ENCODE measurements at places on chromosomes 16 and 17.

DNA sequence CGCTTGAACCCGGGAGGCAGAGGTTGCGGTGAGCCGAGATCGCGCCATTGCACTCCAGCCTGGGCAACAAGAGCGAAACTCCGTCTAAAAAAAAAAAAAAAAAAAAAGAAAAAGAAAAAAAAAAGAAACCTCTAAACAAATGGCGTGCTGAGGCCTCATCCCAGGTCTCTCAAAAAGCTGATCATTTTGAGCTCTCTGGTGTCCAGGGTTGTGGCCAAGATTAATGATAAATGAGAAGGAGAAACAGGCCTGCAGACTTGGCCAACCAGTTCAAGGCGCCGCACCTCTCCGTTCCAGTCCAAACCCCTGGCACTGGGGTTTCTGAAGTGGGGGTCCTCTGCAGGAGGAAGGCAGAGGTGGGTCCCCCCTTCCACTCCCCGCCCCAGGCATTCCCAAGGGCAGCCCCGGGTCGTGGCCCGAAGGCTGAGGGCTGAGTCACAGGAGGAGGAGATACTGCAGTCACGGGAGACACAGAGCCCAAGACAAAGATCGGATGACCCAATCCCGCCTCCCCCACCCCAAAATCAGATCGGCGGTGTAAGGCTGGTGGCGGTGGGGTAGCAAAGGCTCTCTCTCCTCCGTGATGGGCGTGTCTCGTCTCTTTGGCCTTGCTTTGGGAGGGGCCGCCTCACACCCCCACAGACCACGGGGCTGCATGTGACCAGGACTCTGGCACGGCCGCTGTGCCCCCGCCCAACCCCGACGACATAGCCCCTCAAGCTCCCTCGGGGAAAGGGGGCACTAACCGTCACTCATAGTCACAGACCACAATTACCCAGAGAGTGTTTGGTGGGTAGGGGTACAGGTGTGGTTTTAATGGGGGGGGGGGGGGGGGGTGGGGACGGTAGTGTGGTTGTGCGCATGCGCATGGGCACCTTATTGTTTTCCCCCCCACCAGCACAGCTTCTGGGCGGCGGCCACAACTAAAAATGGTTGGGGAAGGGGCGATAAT, 1.1 kb downstream of the VAT1 start:
- DNase-seq: no peak
- H3K36me3 ChIP-seq: peaks cover 2% of the 10 kb centered on the region
- H3K4me3 ChIP-seq: peak overlapping the region; percentile 96
- H3K27me3 ChIP-seq: no peaks in the 10 kb centered on the region
- peak overlapping the region; percentile 96 for H3K27ac ChIP-seq
- peaks cover 40% of the 10 kb centered on the region for H3K4me1 ChIP-seq

DNA sequence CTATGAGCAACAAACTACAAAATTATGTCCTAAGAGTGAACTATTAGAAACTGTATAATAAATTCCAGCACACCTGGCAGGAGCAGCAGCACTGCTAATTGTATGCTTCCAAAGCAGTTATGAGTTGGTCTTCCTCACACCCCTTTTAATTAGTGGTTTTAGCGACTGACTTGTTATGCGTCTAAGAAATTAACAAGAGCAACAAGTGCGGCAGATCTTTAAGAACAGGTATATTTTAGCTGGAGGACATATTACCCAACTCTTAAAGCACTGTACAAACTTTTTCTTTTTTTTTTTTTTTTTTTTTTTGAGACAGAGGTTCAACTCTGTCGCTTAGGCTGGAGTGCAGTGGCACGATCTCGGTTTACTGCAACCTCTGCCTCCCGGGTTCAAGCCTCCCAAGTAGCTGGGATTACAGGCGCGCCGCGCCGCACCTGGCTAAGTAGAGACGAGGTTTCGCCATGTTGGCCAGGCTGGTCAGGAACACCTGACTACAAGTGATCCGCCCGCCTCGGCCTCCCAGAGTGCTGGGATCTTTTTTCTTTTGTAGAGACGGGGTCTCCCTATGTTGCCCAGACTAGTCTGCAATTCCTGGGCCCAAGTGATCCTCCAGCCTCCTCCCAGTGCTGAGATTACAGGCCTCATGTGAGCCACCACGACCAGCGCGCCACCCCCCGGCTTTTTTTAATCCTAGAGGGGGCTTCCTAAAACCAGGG, 1.6 kb upstream of the FBXL20 start:
- H3K27ac ChIP-seq: no peak overlapping the region
- peaks cover 17% of the 10 kb centered on the region for H3K4me1 ChIP-seq
- peak; percentile 36 for DNase-seq
- H3K36me3 ChIP-seq: peaks cover 6% of the 10 kb centered on the region
- no peaks in the 10 kb centered on the region for H3K27me3 ChIP-seq

- H3K36me3 ChIP-seq: peaks cover 32% of the 10 kb centered on the region
- no peak overlapping the region for H3K4me3 ChIP-seq
- H3K4me1 ChIP-seq: no peaks in the 10 kb centered on the region
- H3K27me3 ChIP-seq: no peaks in the 10 kb centered on the region
- DNase-seq: no peak
- no peak overlapping the region for H3K27ac ChIP-seq
Observed at GRCh38 chr16:28140788-28141618, 70.8 kb downstream of the XPO6 start.

- peak overlapping the region; percentile 37 for H3K27ac ChIP-seq
- no peak overlapping the region for H3K4me3 ChIP-seq
- DNase-seq: no peak
- H3K36me3 ChIP-seq: peaks cover 12% of the 10 kb centered on the region
- peaks cover 31% of the 10 kb centered on the region for H3K4me1 ChIP-seq
Observed at GRCh38 chr16:69619514-69619913, 53.7 kb downstream of the NFAT5 start.

GRCh38 chr16:49640581-49640980, 215.3 kb downstream of the ZNF423 start:
- peaks cover 19% of the 10 kb centered on the region for H3K36me3 ChIP-seq
- peaks cover 27% of the 10 kb centered on the region for H3K4me1 ChIP-seq
- DNase-seq: no peak
- H3K27ac ChIP-seq: no peak overlapping the region

DNA sequence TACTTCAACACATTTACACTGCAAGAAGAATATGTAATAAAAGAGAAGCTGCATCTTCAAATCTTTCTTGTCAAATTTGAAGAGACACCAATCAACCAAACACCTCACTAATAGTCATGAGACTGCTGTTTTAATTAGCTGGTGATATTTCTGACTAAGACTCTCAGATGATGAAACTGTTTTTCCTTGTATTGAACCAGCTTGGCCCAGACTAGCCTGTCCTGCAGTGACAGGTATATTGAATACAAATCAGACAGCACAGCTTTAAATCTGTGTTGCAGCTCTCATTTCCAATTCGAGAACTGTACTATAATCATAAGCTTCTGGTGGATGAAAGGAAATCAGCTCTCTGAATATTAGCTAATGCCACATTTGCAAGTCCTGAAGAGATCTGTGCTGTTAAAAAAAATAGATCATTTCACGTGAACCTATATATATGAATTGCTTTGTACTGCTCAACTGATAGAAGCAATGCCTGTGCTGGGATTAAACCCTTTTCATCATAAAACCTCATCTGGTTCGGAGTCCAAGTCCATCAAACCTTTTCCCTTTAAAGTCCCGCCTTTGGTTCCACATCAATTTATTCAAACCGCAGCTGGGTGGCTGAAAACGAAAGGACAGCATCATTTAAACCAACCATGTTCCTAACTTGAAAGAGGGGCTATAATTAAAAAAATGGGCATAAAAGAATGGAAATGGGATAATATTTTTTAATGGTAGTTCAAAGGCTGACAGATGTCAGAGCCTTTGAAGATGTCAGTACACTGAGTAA, 306.2 kb downstream of the CEP112 start:
- no peaks in the 10 kb centered on the region for H3K27me3 ChIP-seq
- H3K4me3 ChIP-seq: no peak overlapping the region
- peak overlapping the region; percentile 56 for H3K27ac ChIP-seq
- H3K36me3 ChIP-seq: no peaks in the 10 kb centered on the region
- H3K4me1 ChIP-seq: peaks cover 33% of the 10 kb centered on the region

- H3K4me1 ChIP-seq: no peaks in the 10 kb centered on the region
- no peak for DNase-seq
- no peak overlapping the region for H3K27ac ChIP-seq
- H3K4me3 ChIP-seq: no peak overlapping the region
- no peaks in the 10 kb centered on the region for H3K36me3 ChIP-seq
Observed at GRCh38 chr17:69405096-69405495, 9.4 kb upstream of the MAP2K6 start.

DNA sequence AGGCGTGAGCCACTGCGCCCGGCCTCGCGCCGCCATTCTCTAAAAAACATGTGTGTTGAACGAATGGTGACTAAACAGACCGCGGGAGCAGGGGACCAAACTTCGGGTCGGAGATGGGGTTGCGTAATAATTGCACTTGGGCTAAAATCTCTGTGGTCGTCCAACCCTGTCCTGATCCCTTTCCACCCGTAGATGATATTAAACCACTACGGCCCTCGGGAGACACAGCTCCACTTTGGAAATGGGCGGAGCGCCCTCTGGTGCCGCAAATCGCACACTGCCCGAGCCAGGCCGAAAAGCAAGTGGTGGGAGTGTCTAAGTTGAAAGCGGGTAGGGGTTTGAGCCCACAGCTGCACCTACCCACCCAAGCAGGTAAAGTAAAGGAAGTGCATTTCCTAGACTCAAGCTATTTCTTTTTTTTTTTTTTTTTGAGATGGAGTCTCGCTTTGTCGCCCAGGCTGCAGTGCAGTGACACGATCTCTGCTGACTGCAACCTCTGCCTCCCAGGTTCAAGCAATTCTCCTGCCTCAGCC, 17.0 kb downstream of the CAVIN1 start:
- H3K36me3 ChIP-seq: peaks cover 8% of the 10 kb centered on the region
- DNase-seq: peak; percentile 45
- peaks cover 28% of the 10 kb centered on the region for H3K4me1 ChIP-seq
- H3K27me3 ChIP-seq: no peaks in the 10 kb centered on the region

DNA sequence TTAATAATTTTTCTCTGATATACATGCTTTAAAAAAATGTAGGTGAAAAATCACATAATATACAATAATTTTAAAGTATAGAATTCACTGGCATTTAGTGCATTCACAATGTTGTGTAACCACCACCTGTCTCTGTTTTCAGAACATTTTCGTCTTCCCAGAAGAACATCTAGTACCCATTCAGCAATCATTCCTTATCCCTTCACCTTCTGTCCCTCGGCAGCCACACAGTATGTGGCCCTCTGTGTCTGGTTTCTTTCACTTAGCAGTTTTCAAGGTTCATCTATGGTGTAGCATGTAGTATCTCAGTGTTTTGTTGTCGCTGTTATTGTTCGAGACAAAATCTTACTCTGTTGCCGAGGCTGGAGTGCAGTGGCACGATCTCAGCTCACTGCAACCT, 33.6 kb downstream of the PRPSAP2 start:
- no peaks in the 10 kb centered on the region for H3K27me3 ChIP-seq
- no peaks in the 10 kb centered on the region for H3K4me1 ChIP-seq
- peaks cover 60% of the 10 kb centered on the region for H3K36me3 ChIP-seq
- H3K27ac ChIP-seq: no peak overlapping the region

DNA sequence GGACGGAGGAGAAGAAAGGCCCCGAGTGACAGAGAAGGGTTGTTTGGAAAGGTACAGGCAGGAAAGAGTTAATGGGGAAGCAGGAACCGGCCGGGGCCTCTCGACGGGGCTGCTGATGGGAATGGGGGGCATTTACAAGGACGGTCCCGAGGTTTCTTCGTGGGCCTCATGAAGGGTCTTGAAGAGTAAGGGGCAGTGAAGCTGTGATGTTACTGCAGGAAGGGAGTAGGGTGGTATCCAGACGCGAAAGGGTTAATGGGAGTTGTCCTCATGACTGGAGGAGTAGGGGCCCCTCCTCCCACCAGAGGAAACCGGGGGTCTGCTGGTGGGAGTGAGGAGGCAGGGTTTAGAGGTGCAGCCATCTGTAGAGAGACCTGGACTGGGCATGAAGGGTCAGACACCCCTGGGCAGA, 481 bp downstream of the PDK2 start:
- DNase-seq: no peak
- H3K4me1 ChIP-seq: peaks cover 17% of the 10 kb centered on the region
- peak overlapping the region; percentile 96 for H3K4me3 ChIP-seq

GRCh38 chr17:75403131-75403530, 2.3 kb downstream of the GRB2 start:
- H3K4me1 ChIP-seq: peaks cover 15% of the 10 kb centered on the region
- no peak for DNase-seq
- peak overlapping the region; percentile 10 for H3K4me3 ChIP-seq
- peak overlapping the region; percentile 44 for H3K27ac ChIP-seq
- peaks cover 4% of the 10 kb centered on the region for H3K27me3 ChIP-seq
- H3K36me3 ChIP-seq: no peaks in the 10 kb centered on the region

GRCh38 chr17:62868723-62869122, 60.6 kb upstream of the MARCHF10 start:
- peaks cover 28% of the 10 kb centered on the region for H3K4me1 ChIP-seq
- no peaks in the 10 kb centered on the region for H3K27me3 ChIP-seq
- no peak for DNase-seq
- H3K36me3 ChIP-seq: no peaks in the 10 kb centered on the region
- peak overlapping the region; percentile 56 for H3K27ac ChIP-seq

GRCh38 chr17:65365169-65365568, 196.3 kb downstream of the AXIN2 start:
- DNase-seq: no peak
- peak overlapping the region; percentile 65 for H3K27ac ChIP-seq
- peaks cover 11% of the 10 kb centered on the region for H3K4me1 ChIP-seq
- no peak overlapping the region for H3K4me3 ChIP-seq

DNA sequence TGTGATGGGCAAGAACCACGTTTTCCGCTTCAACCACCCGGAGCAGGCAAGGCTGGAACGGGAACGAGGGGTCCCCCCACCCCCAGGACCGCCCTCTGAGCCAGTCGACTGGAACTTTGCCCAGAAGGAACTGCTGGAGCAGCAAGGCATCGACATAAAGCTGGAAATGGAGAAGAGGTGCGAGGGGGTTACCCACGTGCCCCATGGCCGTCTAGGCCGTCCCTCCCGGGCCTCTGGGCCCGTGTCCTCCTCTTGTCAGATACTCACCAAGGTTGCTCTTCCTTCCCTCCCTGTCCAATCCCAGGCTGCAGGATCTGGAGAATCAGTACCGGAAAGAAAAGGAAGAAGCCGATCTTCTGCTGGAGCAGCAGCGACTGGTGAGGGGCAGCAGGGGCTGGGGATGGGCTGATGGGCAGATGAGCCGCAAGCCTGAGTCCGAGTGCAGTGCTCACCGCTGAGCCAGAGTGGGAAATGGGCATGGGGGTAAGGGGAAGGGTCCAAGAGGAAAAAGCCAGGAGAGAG, 14.7 kb downstream of the SLC52A1 start:
- no peak for DNase-seq
- no peaks in the 10 kb centered on the region for H3K27me3 ChIP-seq
- H3K4me1 ChIP-seq: no peaks in the 10 kb centered on the region
- H3K36me3 ChIP-seq: peaks cover 44% of the 10 kb centered on the region

GRCh38 chr17:63689479-63689878, 10.4 kb downstream of the LIMD2 start:
- DNase-seq: no peak
- H3K4me3 ChIP-seq: no peak overlapping the region
- no peaks in the 10 kb centered on the region for H3K4me1 ChIP-seq
- H3K27ac ChIP-seq: no peak overlapping the region
- no peaks in the 10 kb centered on the region for H3K27me3 ChIP-seq
- peaks cover 10% of the 10 kb centered on the region for H3K36me3 ChIP-seq

- H3K36me3 ChIP-seq: no peaks in the 10 kb centered on the region
- no peak overlapping the region for H3K4me3 ChIP-seq
- H3K27me3 ChIP-seq: no peaks in the 10 kb centered on the region
Observed at GRCh38 chr17:70370816-70371215, 201.5 kb downstream of the KCNJ2 start.

GRCh38 chr17:74990581-74991105, 3.2 kb downstream of the CDR2L start:
- peaks cover 2% of the 10 kb centered on the region for H3K36me3 ChIP-seq
- no peaks in the 10 kb centered on the region for H3K27me3 ChIP-seq
- DNase-seq: no peak
- no peak overlapping the region for H3K4me3 ChIP-seq
